ENCODE measurements at places on chromosomes 3 and 15.

GRCh38 chr3:184874709-184875644 is 63.0 kb downstream of the VPS8 start:
- peak; percentile 9 for DNase-seq

- no peak for DNase-seq
These were observed 20.9 kb downstream of the PSTPIP1 start for GRCh38 chr15:77015646-77016320.

GRCh38 chr3:150372722-150373121 is 35.4 kb upstream of the TSC22D2 start:
- no peak for DNase-seq

GRCh38 chr3:75341324-75342067 is 322.6 kb upstream of the FRG2C start:
- DNase-seq: no peak

Measured in smooth muscle cell of the brain vasculature (primary cell).